Lower lobe of right lung (tissue), 2 donors: ENCODE measurements at places on chromosomes 2 and 18.

DNA sequence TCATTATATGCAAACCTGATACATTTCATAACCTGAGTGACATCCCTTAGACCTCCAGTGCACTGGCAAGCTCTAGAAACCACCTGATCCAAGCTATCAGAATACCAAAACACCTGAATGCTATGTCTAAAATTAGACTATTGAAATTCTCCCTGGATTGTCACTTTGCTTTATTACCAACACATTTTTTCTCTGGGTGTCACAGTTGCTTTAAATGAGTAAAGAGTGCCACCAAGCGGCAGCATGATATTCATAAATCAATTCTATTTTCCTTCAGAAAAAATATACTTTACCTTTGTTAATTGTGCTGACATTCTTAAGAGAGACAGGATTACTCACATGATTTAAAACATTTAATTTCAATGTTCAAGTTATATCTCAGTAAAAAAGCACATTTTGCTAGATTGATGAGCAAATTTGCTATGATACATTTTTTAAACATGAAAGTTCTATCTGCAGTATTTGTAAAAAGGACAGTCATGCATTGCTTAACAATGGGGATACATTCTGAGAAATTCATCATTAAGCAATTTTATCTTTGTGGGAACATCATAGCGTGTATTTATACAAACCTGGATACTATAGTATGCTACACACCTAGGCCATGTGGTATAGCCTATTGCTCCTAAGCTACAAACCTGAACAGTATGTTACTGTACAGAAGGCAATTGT is 338.4 kb upstream of the SLC39A10 start:
- DNase-seq, result no peak

GRCh38 chr2:23529659-23530058 is 144.7 kb downstream of the KLHL29 start:
- no peak for DNase-seq

- DNase-seq, result no peak
Observed at GRCh38 chr2:203782262-203782976, 76.0 kb downstream of the CD28 start.

GRCh38 chr18:28961669-28962228 is 784.8 kb upstream of the CDH2 start:
- DNase-seq, result no peak
